Adipose tissue (tissue), 3 donors: ENCODE measurements at places on chromosomes 5 and 9. TPM values are rescaled to one million over a fixed set of nuclear protein-coding genes. Genes with fewer than 3 reads are reported as not detected.

Gene CNTFR
- 82.9 TPM for polyA plus RNA-seq

Gene FAM219A
- 5.7 TPM for polyA plus RNA-seq

Gene IL33
- 2.7 TPM for polyA plus RNA-seq

Gene NEUROG1
- polyA plus RNA-seq: not detected

Gene NXNL2
- polyA plus RNA-seq: 0.06 TPM

Gene ITK
- polyA plus RNA-seq: 0.90 TPM

Gene ARAP3
- 33.4 TPM for polyA plus RNA-seq

Gene SLC6A7
- polyA plus RNA-seq: not detected

Gene KCNN2
- polyA plus RNA-seq: 0.18 TPM

Gene TRPM3
- polyA plus RNA-seq: 0.22 TPM

Gene PHF24
- polyA plus RNA-seq: 0.34 TPM

Gene PCDHGB1
- 0.11 TPM for polyA plus RNA-seq

Gene FSTL4
- polyA plus RNA-seq: 0.72 TPM

Gene N4BP3
- polyA plus RNA-seq: 2.6 TPM

Gene RAB3C
- 5.5 TPM for polyA plus RNA-seq

Gene CEP120
- 4.5 TPM for polyA plus RNA-seq

Gene SLC23A1
- polyA plus RNA-seq: not detected

Gene SPATA6L
- 1.1 TPM for polyA plus RNA-seq

Gene PKN3
- polyA plus RNA-seq: 5.9 TPM

Gene TMEM232
- polyA plus RNA-seq: not detected

Gene OBP2B
- not detected for polyA plus RNA-seq
